ENCODE measurements at places on chromosomes 5 and 9. TPM values are rescaled to one million over a fixed set of nuclear protein-coding genes. Genes with fewer than 3 reads are reported as not detected.

DNA sequence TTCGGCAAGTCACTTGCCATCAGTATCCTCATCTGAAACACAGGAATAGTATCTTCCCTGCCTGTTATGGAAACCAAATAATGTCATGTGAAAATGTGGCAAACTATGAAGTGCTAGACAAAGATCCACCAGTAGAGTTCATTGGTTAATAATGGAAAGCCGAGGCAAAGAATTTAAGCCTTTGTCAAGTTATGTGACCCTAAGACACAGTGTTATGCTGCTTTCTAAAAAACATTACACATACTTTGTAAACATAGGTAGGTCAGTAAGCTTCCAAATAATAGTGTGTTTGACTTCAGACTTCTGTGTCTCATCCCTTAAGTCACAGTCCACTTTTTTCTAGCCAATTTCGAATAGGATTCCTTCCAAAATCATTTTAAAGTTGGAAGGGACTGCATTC, 6.0 kb downstream of the PTAR1 start:
- DNase-seq = no peak

GRCh38 chr5:169408171-169408570, 107.2 kb upstream of the SLIT3 start:
- no peak for DNase-seq

GRCh38 chr9:21995006-21995665, 545 bp downstream of the CDKN2B-AS1 start:
- peak; percentile 66 for DNase-seq

DNA sequence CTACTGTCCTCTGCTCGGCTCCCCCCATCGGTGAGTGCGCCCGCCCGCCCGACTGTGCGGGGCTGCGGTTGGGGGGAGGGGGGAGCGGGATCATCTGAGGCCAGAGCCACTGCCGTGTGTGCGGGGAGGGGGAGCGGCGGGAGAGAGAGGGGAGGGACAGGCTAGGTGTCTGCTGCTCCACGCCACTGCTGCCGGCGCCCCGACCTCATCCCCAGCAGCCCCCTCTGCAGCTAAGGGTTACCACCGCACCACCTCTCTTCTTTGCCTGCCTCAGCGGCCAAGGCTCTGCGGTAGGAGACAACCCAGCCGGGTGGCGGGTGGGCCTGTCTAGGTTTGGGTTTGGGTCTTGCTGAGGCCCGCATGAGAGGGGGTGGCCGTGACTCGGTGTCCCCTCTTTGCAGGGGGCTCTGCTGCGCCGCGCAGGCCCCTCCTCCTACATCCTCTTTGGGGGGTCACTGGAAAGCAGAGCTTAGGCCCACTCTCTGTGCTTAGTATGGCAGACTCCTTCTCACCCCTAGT, 670 bp upstream of the PURA start:
- peak; percentile 63 for DNase-seq

The ARHGEF37 gene
- 23.4 TPM for total RNA-seq

The PCDHGA11 gene
- 3.9 TPM for total RNA-seq

GRCh38 chr9:131807144-131807983, 67.5 kb upstream of the RAPGEF1 start:
- no peak for DNase-seq

GRCh38 chr9:96249746-96250145, 52.2 kb downstream of the HSD17B3 start:
- DNase-seq = no peak

DNA sequence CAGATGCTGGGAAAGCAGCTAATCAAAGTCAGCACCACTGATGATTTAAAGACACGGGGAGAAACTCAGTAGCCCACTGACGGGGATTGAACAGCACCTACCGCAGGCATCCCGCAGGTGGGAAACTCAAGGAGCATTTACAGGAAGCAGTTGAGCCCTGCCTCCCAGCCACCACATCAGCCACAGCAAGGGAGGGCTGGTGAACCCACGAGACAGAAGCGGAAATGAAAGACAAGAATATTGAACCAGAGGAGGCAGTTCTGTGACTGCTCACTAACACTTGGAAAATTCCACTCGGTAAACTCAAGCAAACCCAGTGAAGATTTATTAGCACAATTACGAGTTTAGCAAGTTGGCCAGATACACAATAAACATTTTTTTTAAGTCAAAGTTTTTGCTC, 10.6 kb upstream of the FAM163B start:
- DNase-seq = no peak

The LCN9 gene
- not detected for total RNA-seq

The ZNF354B gene
- total RNA-seq = 8.4 TPM

GRCh38 chr5:62268234-62268633, 37.8 kb upstream of the KIF2A start:
- DNase-seq = no peak

The INSL4 gene
- not detected for total RNA-seq

The FGD3 gene
- 2.5 TPM for total RNA-seq

DNA sequence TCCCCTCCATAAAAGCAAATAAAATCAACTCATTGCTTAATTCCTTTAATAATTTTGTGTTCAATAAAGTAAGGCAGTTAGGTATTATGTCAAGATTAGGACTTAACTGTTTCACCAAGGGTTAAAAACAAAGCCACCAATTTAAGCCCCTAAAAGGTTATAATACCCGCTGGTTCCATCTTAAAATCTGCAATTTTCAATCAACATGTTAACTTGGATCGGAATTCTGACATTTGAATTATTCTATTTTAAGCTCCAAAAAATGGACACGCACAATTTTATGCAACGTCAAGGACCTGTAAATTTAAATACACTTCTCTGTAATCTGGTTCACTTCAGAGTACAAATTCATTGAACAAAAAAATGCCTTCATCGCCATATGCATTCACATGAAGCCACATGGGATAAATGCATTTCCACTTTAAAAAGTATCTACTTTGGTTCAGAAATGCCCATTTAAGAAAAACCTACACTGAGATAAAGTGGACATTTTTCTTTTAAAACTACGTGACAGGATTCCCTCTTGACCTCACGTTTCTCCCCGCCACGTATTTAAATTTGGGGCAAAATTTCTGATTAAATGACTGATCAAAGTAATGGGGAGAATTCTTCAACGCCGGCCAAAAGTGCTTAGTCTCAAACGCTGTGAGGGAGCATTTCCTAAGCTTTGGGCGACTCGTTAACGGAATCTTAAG, 721 bp downstream of the GIN1 start:
- no peak for DNase-seq

DNA sequence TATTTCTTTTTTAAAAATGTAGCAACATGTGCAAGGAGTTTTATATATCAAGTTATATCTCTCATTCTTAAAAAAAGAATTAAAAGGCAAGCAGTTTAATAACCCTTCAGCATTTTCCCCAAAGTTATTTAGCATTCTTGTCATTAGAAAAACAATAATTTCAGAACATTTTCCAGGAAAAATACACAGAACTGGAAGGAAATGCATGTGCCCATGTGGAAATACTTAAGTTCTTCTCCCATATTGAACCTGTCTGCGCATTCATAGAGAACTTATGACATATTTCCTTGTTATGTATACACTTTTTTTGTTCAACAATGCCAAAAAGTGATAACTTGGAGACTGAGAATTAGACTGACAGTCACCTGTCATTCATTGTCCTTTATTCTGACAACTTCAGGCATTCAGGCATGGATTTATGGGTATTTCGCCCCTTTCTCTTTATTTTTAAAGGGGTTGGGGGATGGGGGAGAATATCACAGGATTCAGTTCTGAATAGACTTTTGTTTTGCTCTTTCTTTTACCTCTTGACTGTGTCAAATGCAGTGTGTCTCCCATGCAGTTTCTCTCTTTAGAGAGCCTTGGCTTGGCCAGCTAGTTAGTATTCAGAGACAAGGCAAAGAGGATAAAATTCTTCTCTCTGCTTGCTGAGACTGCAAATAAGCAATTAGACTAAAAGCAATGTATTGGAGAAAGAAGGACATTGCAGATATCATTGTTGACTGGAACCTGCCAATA, 701.0 kb downstream of the NR2F1-AS1 start:
- DNase-seq = no peak

DNA sequence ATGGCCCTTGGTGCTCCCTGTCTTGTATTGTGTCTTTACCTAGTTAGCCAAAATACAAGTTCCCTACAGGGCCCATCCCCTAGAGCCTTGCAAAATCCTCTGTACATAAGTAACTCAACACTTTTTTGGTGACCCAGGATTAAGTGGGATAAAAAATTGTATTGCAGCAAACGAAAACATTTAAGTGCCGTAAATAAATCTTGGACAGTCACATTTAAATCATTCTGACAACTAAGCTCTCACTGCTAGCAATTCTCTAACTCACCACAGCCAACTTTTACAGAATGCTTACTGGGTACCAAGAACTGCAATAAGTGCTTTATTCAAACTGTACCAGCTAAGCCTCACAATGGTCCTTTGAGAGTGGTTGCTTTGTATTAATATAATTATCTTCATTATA, 56.6 kb downstream of the GNAQ start:
- DNase-seq = no peak

- DNase-seq = no peak
Measured at GRCh38 chr5:151199581-151200185, 24.2 kb downstream of the CCDC69 start.

The HTR4 gene
- 7.6 TPM for total RNA-seq

GRCh38 chr5:10747678-10748622, 13.1 kb downstream of the DAP start:
- no peak for DNase-seq

GRCh38 chr9:13459071-13459470, 179.6 kb upstream of the MPDZ start:
- no peak for DNase-seq

DNA sequence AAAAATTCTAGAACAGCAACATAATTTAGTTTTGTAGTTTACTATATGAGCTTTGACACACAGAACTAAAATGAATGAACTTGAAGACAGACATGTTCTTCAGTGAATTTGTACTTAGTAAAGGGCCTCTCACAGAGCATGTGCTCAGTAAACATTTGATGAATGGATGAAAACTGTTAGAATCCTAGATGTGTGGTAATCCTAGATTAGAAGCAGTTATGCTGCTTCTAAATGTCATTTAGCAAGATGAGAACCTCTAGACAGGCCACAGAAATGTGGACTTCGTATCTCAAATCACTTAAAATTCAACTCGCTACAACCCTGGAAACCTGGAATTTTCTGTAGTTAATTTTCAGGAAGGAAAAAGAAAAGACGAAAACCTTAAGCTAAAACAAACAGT, 8.5 kb downstream of the GOLPH3 start:
- no peak for DNase-seq

- no peak for DNase-seq
Measured at GRCh38 chr5:170418736-170419135, 29.6 kb upstream of the KCNMB1 start.

DNA sequence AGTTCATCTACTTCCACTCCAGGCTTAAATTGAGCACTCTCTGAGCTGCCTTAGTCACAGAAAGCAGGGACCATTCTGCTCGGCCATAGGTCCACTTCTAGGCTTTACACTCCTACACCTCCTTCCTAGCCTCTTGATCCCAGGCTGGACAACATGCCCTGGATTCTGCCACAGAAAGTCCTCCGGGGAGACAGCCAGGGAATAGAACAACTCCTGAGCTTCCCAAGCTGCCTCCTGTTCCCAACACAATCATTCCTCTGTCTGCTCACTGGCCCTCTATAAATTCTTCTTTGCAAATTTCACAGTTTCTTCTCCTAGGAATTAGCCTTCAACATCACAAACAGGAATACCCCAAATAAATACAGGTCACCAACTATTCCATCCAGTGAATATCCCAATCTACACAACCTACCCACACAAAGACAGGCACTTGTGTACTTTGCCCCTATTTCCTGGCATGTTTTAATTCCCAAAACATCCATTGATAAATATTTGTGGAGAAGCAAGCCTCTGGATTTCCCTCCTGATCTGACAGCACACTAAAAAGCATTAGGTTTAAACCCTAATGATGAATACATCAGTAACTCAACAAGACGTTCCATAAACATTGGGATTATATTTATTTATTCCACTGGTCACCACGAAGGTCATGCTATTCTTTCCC, 125.5 kb downstream of the ENC1 start:
- no peak for DNase-seq

DNA sequence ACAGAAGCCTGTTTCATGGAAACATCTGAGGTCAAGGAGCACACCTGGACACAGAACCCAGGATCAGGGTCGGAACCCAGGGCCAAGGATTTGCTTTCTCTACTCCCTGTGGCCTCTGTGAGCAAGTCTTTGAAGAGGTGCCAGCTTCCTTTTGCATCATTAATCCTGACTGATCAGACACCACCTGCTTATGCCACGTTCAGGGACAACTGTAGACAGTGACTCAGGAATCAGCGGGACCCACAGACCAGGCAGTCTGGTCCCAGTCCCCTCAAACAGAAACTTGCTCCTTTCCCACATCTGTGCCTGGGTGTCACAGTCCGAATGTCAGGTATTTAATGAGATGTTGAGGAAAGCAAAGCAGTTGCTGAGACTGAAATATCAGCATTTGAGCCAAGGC, 154.8 kb downstream of the SGCD start:
- no peak for DNase-seq

GRCh38 chr9:125835655-125836054, 88.5 kb downstream of the PBX3 start:
- DNase-seq = no peak

- peak; percentile 31 for DNase-seq
Measured at GRCh38 chr5:73918791-73919221, 292.8 kb downstream of the ARHGEF28 start.

DNA sequence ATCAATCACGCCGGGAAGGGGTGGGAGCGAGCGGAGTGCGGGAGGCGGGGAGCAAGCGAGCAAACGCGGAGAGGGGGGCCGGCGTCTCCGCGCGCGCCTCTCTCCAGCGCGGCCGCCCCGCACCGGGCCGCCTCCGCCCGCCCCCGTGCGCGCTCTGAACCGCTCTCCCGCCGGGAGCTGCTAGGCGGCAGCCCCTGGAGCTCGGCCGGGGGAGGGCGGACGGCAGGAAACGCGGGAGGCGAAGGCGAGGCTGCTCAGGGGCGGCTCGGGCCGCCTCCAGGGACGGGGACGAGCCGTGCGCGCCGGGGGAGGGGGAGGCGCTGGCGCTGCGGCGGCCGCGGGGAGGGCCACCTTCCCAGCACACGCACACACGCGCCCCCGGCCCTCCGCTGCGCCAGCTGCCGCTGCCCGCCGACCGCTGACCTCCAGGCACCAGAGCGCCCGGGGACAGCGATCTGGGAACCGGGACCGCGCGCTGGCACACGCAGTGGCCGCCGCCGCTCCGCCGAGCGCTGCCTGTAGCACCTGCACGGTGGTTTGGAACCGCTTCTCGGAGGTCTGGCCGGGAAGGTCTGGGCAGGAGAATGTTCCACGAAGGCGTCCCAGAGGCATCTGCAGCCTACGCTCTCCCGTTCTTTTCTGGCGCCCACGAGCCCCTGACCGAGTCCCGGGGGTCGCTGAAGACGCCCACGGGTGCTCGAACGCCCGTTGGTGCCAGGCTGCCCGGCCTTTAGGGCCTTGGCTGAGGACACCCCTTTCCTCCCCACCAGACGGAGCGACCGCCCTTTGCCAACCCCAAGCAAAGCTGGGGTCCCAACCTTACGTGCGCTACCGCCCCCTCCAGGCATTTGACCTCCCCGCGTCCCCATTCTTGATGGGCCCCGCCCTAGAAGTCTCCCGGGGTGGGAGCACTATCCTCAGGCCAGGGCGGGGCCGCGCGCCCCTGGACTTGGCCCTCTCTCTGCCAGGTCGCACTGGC, at the start of gene GABBR2:
GABBR2 (minus strand) TSS at position 3 of the 979 bp plus-strand sequence. CDS start 198 bp downstream, outside the sequence.
- DNase-seq = no peak

- DNase-seq = no peak
Measured at GRCh38 chr9:120202856-120203654, 376.9 kb downstream of the CDK5RAP2 start.

The CNTRL gene
- total RNA-seq = 5.5 TPM
